ENCODE measurements at places on chromosomes 7 and 10.

GRCh38 chr7:27793780-27794179 is 53.8 kb downstream of the TAX1BP1 start:
- DNase-seq = no peak

DNA sequence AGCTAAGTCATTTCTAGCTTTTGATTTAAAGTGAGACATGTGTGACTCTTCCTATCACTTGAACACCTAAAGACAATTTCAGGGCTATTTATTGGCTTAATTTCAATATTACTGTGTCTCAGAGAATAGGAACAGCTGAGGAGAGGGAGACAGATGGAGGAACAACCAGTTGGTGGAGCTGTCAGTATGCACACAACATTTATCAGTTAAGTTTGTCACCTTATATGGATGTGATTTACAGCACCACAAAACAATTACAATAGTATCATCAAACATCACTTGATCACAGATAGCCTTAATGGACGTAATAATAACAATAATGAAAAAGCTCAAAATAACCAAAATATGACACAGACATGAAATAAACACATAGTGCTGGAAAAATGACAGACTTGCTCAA is 129.6 kb downstream of the NPSR1 start:
- DNase-seq = no peak

GRCh38 chr10:33152146-33152545 is 182.3 kb downstream of the NRP1 start:
- no peak for DNase-seq

- no peak for DNase-seq
Measured at GRCh38 chr7:103717574-103717973, 271.6 kb upstream of the SLC26A5 start.

Data from stimulated activated naive CD8-positive, alpha-beta T cell treated with anti-CD3 and anti-CD28 coated beads, Interleukin-15, amount 100 ng/mL, for 72 hours (primary cell).